Left cardiac atrium (tissue), 4 donors: ENCODE measurements at places on chromosomes 12 and 14. TPM values are rescaled to one million over a fixed set of nuclear protein-coding genes. Genes with fewer than 3 reads are reported as not detected.

DNA sequence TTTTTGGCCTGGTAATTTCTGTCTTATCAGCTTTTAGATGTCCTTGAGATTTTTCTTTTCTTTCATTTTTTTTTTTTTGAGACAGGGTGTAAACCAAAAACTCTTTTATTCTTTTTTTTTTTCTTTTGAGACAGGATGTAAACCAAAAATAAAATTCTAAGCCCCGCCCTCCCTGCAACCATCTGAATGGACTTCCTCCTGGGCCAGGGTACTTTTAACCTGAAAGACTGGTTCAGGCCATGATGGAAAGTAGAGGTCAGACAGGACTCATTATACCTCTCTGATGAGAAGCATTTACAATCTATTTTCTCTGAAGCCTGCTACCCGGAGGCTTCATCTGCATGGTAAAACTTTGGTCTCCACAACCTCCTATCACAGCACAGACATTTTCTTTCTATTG, 33.5 kb upstream of the TCL1B start:
- no peak for DNase-seq

- DNase-seq = no peak
Observed at GRCh38 chr14:52011523-52011922, 22.2 kb downstream of the RTRAF start.

GRCh38 chr12:50533971-50534370, 29.2 kb downstream of the DIP2B start:
- no peak for DNase-seq

GRCh38 chr14:75293920-75294648, 15.5 kb downstream of the FOS start:
- DNase-seq = peak; percentile 97

GRCh38 chr12:42807766-42808165, 218.2 kb upstream of the PRICKLE1 start:
- no peak for DNase-seq

GRCh38 chr14:75259510-75259855, 19.1 kb upstream of the FOS start:
- DNase-seq = no peak

GRCh38 chr14:24437020-24437735, 5.4 kb downstream of the SDR39U1 start:
- DNase-seq = no peak

- DNase-seq = no peak
Observed at GRCh38 chr14:88482524-88482923, 72.3 kb downstream of the PTPN21 start.

GRCh38 chr12:124556896-124557501, 10.4 kb downstream of the NCOR2 start:
- no peak for DNase-seq

DNA sequence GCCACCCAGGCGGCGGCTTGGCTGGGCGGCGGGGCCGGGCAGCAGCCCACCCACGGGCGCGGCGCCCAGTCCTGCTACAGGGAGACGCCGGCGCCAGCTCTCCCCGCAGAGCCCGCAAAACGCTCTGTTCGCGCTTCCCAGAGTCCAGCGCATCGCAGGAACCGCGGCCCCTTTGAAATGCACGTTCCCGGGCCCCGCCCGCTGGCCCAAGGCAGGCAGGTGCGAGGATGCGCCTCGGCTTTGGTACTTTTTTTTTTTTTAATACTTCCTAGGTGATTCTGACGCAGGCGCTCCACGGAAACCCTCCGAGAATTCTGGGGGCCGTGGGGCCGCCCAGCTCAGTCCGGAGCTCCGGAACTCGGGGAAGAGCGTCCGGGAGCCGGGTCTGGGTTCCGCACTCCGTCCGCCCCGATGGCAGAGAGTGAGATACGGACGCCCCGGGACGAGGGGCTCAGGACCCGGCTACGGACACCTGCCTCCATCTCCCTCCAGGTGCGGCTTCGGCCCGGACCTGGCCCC, 483 bp downstream of the POC1B start:
- peak; percentile 66 for DNase-seq

DNA sequence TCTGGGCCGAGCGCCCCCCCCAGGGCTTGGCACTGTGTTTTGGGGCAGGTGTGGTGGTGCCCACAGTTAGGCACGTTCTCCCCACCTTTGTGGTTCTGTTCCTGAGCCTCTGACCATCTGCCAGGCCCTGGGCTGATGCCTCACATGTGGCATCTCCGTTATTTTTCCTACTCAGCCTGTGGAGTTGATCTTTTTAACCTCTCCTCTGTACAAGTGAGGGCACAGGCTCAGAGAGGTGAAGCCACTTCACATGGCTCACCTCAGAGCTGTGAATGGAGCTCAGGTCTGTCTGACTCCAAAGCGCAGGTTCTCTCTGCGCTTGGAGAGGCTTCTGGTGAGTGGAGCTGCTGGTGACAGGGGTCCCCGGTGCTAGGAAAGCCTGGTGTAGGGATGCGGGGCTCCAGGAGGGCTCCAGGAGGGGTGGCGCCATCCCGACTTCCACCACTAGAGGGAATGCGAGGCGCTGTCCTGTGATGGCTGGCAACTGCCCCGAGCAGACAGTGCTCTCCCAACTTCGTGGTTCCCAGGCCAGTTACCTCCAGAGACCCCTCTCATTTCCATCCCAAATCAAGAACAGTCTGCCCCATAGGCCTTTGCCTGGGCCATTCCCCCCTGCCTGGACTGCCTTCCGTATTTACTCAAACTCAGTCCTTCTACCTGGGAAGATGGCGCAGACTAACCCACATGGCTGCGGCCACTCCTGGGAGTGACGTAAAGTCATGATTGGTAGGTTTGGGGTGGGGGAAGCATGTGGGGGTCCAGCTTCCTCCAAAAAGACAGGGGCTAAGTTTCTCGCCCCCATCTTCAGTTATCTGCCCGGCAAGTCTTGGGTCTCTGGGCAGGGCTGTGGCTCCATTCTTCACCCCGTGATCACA, 9.9 kb downstream of the BCL7A start:
- DNase-seq = peak; percentile 50

SLC2A14 gene
- total RNA-seq = 1.3 TPM

VIPAS39 gene
- 9.1 TPM for total RNA-seq

SDR9C7 gene
- total RNA-seq = not detected

SUOX gene
- total RNA-seq = 20.3 TPM
